ENCODE measurements at places on chromosomes 7 and 10. TPM values are rescaled to one million over a fixed set of nuclear protein-coding genes. Genes with fewer than 3 reads are reported as not detected.

The CRYGN gene
- polyA plus RNA-seq, result 0.67 TPM

The RADIL gene
- 8.0 TPM for polyA plus RNA-seq

The AMPH gene
- 5.0 TPM for polyA plus RNA-seq

The PSMA2 gene
- polyA plus RNA-seq, result 90.6 TPM

The MRM2 gene
- 22.6 TPM for polyA plus RNA-seq

The ASZ1 gene
- polyA plus RNA-seq, result not detected

The ZNF117 gene
- polyA plus RNA-seq, result 3.1 TPM

The KCNH2 gene
- polyA plus RNA-seq, result 48.5 TPM

The PFKFB3 gene
- 31.8 TPM for polyA plus RNA-seq

The ZNF365 gene
- 0.10 TPM for polyA plus RNA-seq

The NRP1 gene
- polyA plus RNA-seq, result 36.9 TPM

The IQUB gene
- 0.22 TPM for polyA plus RNA-seq

The NUTM2B gene
- polyA plus RNA-seq, result 0.32 TPM

The GPRIN2 gene
- polyA plus RNA-seq, result 0.27 TPM

The NDUFA5 gene
- polyA plus RNA-seq, result 92.9 TPM

The ARHGAP19 gene
- 6.0 TPM for polyA plus RNA-seq

GRCh38 chr10:6912929-6913328, 332.9 kb upstream of the PRKCQ start:
- peak; percentile 39 for DNase-seq

- no peak for DNase-seq
These were observed 90.2 kb downstream of the IPMK start for GRCh38 chr10:58177362-58177947.

- DNase-seq, result no peak
These were observed 98.7 kb upstream of the ZNF438 start for GRCh38 chr10:31130406-31130805.

DNA sequence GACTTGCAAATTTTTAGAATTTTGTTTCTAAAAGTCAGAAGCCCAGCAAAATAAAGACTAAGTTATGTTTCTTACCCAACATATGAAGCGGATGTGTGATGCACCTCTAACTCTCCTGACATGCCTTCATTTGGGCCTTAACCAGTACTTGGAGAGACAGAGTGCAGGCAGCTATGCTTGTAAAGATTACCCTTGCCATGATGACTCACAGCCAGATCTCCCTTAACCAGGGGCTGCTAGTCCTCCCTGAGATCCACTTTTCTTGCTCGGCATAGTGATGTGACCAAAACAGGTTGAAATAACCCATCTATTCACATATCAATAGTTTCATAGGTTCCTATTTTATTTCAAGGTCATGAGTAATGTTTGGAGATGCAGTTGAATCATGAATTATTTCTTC, 43.6 kb downstream of the PPP1R3A start:
- DNase-seq, result no peak

DNA sequence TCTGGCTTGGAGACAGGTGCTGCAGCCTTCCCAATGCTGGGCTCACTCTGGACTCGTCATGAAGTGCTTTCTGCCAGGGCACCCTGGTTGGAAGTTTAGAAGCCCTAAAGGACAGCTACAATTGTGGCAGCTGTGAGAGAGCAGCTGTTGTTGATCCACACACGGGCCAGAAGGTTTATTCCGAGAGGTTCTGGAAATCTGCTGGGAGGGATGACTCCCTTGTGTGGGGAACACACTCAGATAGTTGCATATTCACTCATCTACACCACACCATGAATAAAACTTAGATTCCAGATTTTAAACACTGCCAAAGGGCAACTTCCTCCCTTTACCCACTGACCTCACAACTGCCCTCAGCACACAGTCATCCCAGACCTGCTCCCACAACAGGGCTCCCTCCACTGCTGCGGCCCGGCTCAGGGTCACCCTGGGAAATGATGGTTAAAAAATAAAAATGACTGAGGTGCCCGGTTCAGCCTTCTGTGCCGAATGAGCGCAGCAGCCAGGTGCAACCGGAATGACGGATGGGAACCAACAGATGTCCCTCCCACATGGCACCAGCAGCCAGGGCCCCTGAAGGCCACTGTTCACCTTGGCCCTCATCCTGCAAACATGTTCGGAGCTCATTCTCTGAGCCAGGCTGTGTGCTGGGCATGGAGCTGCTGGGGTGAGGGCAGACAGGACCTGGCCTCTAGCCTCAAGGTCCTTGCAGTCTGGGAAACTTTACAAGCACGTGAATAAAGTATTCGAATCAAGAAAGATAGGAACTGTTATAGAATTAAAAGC, 40.2 kb downstream of the ASB13 start:
- DNase-seq, result no peak

DNA sequence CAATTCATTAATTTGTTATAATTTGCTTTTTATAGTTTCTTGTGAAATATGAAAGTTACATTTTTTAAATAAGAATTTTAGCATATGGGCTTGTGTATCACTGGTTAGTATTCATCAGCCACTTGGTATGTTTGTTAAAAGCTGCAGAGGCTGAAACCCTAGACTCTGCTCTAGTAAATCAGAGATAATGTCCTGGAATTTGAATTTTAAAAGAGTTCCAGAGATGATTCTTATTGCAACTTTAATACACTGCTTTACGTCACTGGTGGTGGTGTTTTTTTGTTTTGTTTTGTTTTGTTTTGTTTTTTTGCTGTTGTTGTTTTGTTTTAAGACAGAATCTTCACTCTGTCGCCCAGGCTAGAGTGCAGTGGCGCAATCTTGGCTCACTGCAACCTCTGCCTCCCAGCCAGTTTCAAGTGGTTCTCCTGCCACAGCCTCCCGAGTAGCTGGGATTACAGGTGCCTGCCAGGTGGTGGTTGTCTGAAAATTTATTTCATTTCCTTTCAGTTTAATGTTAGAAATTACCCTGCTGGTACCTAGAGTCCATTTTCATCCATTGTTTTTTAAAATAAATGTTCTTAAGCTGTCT, 43.8 kb downstream of the PTPN12 start:
- no peak for DNase-seq

DNA sequence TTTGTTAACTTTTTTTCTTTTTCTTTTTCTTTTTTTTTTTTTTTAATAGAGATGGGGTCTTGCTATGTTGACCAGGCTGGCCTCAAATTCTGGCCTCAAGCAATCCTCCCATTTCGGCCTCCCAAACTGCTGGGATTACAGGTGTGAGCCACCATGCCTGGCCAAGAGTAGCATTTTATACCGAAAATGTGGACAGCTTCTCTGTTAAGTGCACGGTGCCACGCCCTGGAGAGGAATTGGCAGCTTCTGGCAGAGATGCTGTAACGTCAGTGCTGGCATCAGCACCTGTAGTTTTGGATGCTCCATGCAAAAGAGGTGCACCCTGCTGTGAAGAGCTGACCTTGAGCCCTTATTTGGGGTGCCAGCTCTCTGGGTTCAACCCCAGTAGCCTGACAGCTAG, 18.2 kb downstream of the IL15RA start:
- DNase-seq, result no peak

- DNase-seq, result no peak
These were observed 164.6 kb upstream of the NPS start for GRCh38 chr10:127384532-127384931.

DNA sequence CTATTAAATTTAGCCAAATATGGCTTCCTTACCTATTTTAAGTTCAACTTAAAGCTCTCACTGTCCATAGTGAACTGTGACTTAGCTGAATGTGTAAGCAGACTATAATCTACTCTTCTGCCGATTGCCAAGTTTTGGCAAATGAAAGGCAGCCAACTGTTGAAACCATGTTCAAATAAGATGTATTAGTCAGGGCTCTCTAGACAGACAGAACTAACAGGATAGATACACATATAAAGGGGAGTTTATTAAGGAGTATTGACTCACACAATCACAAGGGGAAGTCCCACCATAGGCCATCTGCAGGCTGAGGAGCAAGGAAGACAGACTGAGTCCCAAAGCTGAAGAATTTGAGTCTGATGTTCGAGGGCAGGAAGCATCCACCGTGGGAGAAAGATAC, 837.7 kb upstream of the AUTS2 start:
- no peak for DNase-seq

Measured in urinary bladder (tissue), 4 donors.